ENCODE measurements at places on chromosomes 7 and 10. TPM values are rescaled to one million over a fixed set of nuclear protein-coding genes. Genes with fewer than 3 reads are reported as not detected.
A peak's percentile ranks its signal among the peaks of the same experiment; 100 is the strongest.

DNA sequence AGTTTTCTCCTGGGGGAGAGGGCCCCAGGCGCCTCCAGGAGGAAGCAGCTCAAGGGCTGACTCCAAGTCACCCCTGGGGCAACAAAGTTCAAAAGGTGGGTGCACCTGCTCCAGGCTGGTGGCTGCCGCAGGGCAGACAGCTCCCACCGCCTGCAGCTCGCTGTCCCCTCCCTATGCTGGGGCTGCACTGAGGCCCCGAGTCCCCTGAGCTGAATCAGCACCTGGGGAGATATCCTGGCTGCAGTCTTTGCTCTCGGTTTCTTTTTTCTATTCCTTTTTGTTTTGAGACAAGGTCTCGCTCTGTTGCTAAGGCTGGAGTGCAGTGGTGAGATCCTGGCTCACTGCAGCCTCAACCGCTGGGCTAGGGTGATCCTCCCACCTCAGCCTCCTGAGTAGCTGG, 183.4 kb downstream of the DNAJB6 start:
- H3K36me3 ChIP-seq = no peaks in the 10 kb centered on the region
- DNase-seq = peak; percentile 13
- H3K4me3 ChIP-seq = no peak overlapping the region
- H3K27ac ChIP-seq = no peak overlapping the region
- H3K4me1 ChIP-seq = no peaks in the 10 kb centered on the region

GRCh38 chr10:28836435-28836743, 159.1 kb downstream of the BAMBI start:
- H3K4me3 ChIP-seq = no peak overlapping the region
- no peak overlapping the region for H3K27ac ChIP-seq
- DNase-seq = no peak
- H3K4me1 ChIP-seq = peaks cover 39% of the 10 kb centered on the region
- no peaks in the 10 kb centered on the region for H3K36me3 ChIP-seq
- H3K27me3 ChIP-seq = no peaks in the 10 kb centered on the region

GRCh38 chr10:90378524-90379076, 479.2 kb downstream of the HTR7 start:
- H3K4me1 ChIP-seq = no peaks in the 10 kb centered on the region
- H3K27ac ChIP-seq = no peak overlapping the region
- H3K27me3 ChIP-seq = no peaks in the 10 kb centered on the region
- H3K4me3 ChIP-seq = no peak overlapping the region

DNA sequence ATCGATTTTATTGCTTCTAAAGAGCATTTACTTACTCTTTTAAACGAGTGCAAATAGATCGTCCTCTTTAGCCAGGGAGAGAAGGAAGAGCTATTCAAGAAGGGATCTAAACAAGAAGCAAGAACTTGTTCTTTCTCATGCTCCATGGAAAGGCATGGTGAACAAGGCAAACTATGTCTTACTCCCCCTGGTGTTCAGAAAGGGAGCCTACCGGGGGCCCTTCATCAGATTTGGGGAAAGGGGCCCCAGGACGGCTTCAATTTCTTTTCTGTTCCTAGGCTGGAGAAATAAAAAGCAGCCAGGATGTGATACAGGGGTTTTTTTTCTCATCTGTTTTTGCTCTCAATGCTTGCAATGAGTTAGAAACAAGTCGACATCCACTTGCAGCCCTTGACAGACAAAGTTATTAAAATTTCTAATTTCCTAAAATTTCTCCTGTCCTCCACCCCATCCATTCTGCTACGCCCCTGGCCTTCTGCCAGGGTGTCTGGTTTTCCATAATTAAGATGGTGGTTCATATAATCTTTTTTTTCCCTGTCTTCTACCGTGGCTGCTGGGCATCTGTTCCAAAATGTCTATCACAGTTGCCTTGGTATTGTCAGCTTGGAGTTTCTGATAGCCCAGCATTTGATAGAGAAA, 214.4 kb downstream of the CREB5 start:
- no peak for DNase-seq
- no peak overlapping the region for H3K27ac ChIP-seq
- H3K4me3 ChIP-seq = no peak overlapping the region
- H3K27me3 ChIP-seq = 0 out of 2 replicates have a peak, but pooled peaks cover 8% of the 10 kb centered on the region

DNA sequence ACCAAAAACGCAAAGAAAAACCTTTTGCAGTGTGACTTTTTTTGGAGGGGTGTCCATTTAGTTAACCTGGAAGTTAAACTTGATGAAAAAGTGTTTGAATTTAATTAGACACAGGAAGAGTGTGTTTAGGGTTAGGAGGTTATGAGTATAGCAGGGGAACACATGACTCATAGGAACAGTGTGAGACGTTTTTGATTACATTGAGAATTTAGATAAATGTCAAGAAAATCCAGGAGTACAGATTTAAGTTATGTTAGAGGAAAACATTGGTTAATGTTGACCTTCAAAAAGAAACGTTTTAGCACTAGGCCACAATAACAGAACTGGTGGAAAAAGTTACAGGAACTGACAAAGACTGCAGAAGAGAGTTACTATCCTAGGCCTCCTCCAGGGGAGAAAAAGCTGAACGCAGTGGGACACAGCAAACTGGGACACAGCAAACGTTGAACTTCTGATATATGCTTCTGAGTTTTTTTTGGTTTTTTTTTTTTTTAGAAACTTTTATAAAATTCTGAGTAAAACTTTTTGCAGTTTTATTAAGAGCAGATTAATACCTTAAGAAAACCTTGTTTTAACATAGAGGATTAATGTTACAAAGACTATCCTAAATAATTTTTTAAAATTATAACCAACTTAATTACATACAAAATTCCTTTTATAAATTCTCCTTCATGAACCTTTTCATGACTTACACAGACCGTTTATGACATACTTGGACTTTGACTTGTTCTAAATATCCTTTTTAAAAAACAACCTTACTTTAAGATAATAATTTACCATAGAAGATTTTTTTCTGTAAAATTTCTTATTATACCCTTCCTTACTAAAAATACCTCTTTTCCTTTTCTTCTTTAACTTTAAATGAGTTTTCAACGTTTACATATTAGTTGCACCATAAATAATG, 22.2 kb downstream of the LANCL2 start:
- no peak overlapping the region for H3K4me3 ChIP-seq
- DNase-seq = no peak
- no peak overlapping the region for H3K27ac ChIP-seq
- no peaks in the 10 kb centered on the region for H3K27me3 ChIP-seq
- H3K36me3 ChIP-seq = no peaks in the 10 kb centered on the region

DNA sequence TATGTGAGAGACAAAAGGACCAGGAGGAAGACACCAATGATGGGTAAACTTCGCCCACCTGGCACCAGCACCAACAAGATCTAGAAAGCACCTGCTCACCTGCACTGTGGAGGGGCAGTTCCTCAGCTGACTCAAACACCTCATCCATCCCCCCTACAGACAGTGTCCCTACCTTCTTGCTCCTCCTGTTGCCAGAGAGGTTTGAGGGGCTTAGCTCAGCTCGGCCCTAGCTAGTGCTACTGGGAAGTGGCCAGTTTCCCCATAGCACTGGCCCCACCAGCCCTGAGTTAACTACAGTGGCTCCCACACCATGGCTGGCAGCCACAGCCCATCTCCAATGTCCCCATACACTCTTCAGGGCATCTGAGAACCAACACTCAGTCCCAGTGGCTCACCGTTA, 70.8 kb downstream of the GRID1 start:
- no peaks in the 10 kb centered on the region for H3K4me1 ChIP-seq
- H3K36me3 ChIP-seq = no peaks in the 10 kb centered on the region
- DNase-seq = no peak

DNA sequence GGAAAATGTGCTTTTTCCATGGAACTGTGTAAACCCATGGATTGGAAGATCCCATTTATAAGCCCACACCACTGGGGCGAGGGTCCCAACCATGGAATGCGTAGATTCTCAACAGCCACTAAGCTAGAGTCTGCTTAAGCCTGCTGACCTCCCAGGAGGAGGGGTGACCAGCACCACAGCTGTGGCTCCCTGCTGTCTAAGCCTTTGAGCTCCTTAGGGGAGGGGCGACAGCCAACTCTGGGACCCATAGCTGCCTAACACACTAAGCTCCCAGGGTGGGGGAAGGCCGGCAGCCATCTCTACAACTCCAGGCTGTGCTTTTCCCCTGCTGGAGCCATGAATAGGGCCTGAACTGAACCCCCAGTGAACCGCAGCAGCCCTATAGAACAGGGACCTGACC, 249.8 kb upstream of the HPS1 start:
- H3K36me3 ChIP-seq = no peaks in the 10 kb centered on the region
- H3K27ac ChIP-seq = no peak overlapping the region
- H3K27me3 ChIP-seq = no peaks in the 10 kb centered on the region
- H3K4me1 ChIP-seq = no peaks in the 10 kb centered on the region
- no peak overlapping the region for H3K4me3 ChIP-seq

- H3K4me1 ChIP-seq = no peaks in the 10 kb centered on the region
- H3K4me3 ChIP-seq = no peak overlapping the region
- no peak for DNase-seq
- no peak overlapping the region for H3K27ac ChIP-seq
- peaks cover 4% of the 10 kb centered on the region for H3K27me3 ChIP-seq
These were observed 119.1 kb downstream of the FRMD4A start for GRCh38 chr10:14211610-14212009.

- no peak overlapping the region for H3K27ac ChIP-seq
- no peaks in the 10 kb centered on the region for H3K27me3 ChIP-seq
- H3K4me1 ChIP-seq = peaks cover 30% of the 10 kb centered on the region
- H3K36me3 ChIP-seq = no peaks in the 10 kb centered on the region
- H3K4me3 ChIP-seq = no peak overlapping the region
These were observed 106.4 kb upstream of the FAM20C start for GRCh38 chr7:85883-86515.

GRCh38 chr7:54259185-54259584, 283.0 kb upstream of the VSTM2A start:
- no peaks in the 10 kb centered on the region for H3K27me3 ChIP-seq
- no peaks in the 10 kb centered on the region for H3K36me3 ChIP-seq
- no peak for DNase-seq
- no peaks in the 10 kb centered on the region for H3K4me1 ChIP-seq
- H3K4me3 ChIP-seq = no peak overlapping the region

DNA sequence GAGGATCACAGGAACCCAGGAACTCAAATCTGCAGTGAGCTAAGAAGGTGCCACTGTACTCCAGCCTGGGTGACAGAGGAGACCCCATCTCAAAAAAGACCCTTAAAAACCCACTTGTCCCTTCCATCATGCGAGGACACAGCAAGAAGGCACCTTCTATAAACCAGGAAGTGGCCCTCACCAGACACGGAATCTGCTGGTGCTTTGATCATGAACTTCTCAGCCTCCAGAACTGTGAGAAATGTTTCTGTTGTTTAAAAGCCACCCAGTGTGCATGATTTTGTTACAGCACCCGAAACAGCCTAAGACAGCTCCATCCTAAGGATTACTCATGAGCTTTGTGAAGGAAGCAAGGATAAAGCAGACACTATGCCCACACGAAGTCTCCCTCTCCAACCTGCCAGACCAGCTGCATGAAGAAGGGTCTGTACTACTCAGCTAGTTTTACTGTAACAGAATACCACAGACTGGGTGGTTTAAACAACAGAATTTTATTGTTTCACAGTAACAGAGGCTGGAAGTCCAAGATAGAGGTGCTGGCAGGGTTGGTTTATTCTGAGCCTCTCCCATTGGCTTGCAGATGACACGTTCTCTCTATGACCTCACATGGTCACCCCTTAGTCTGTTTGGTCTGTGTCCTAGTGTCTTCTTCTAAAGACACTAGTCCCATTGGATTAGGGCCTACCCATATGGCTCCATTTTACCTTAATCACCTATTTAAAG, 13.7 kb downstream of the VIM start:
- H3K27me3 ChIP-seq = peaks cover 7% of the 10 kb centered on the region
- H3K4me1 ChIP-seq = peaks cover 33% of the 10 kb centered on the region
- H3K36me3 ChIP-seq = peaks cover 19% of the 10 kb centered on the region
- no peak overlapping the region for H3K4me3 ChIP-seq
- H3K27ac ChIP-seq = no peak overlapping the region
- DNase-seq = no peak

Gene CYREN
- 81.6 TPM for total RNA-seq

DNA sequence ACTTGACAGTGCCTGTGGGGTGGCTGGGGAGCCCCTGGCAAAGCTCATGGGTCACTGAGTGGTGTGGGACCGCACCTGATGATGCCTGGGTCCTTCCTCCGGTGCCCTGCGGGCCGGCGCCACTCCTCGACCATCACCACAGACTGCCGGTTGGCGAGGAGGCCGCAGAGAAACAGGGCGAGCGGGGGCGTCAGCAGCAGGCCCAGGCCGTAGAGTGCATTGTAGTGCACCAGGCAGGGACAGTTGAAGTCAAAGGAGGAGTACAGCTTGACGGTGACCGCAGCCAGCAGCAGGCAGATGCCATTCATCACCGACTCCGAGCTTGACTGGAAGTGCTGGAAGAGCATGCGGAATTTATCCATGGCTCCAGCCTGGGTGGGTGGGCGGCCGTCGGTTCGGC, 369 bp downstream of the CALHM3 start:
- H3K36me3 ChIP-seq = no peaks in the 10 kb centered on the region
- DNase-seq = no peak
- H3K4me3 ChIP-seq = no peak overlapping the region

- no peak for DNase-seq
These were observed 176.5 kb downstream of the EXOC4 start for GRCh38 chr7:133429371-133429770.
